ENCODE measurements at places on chromosomes 7 and 10.

- DNase-seq = peak; percentile 30
Measured at GRCh38 chr7:157476654-157477549, 140.1 kb downstream of the DNAJB6 start.

DNA sequence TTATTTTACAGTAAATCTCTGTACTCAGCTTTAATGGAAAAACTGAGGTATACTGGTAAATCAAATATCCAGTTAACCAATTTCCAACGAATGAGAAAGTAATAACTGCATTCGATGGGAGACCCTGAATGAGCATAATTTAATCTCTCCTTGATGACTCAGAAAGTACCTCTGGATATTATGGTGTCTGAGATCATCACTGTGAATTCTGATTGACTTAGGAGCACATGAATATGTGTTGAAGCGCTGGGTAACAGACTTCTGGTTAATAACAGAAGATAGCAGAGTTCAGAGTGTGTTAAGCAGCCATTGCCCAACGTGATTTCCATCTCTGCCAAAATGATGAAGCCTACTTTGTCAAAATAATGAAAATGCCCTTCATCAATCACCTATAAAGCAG lies 116.6 kb downstream of the NRP1 start:
- DNase-seq = no peak

GRCh38 chr7:14552060-14552459 lies 350.5 kb downstream of the DGKB start:
- DNase-seq = no peak

- DNase-seq = no peak
Measured at GRCh38 chr10:86211691-86212390, 154.8 kb downstream of the GRID1 start.

DNA sequence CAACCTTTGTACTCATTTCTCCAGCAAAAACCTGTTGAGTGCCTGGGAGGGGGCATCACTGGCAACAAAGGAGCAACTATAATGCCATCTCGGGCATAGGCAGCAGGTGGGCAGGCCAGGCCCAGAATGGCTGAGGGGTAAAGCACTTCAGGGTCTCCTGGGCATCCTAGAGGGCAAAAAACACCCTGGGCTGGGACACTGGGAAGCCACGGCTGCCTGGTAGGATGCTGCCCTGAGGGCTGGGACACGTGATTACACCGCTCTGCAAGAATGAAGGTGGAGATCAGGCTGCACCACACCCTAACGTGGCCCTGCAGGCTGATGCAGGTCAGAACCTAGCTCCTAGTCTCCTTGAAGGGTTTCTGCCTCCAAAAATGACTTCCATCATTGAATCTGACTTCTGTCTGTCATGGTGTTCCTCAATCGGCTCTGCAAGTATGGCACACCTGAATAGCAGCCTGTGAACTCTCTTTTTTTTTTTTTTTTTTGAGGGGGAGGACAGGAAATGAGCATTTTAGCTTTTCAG lies 4.5 kb upstream of the TRAPPC14 start:
- no peak for DNase-seq

- DNase-seq = peak; percentile 78
Measured at GRCh38 chr10:24360282-24361127, 151.6 kb downstream of the KIAA1217 start.

DNA sequence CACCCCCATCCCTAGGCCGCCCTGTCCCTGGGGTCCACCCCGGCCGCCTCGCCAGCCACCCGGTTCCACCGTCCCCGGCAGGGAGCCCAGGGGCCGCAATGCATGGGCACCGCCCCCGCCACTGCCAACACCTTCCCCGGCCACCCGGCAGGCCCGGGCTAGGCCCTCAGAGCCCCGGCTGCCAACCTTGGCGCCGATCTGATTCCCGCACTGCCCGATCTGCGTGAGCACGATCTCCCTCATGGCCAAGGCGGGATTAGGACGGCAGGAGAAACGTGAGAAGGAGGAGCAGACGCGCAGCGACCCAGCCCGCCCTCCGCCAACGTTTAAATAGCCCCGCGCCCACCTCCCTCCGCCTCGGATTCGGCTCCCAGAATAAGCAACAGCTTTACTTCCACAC lies at the start of gene TUBB8:
TUBB8 (minus strand) TSS at position 301 of the 400 bp plus-strand sequence; CDS start at position 243, 58 bp downstream.
- no peak for DNase-seq

GRCh38 chr10:117554241-117554814 lies 11.8 kb downstream of the EMX2 start:
- peak; percentile 63 for DNase-seq

DNA sequence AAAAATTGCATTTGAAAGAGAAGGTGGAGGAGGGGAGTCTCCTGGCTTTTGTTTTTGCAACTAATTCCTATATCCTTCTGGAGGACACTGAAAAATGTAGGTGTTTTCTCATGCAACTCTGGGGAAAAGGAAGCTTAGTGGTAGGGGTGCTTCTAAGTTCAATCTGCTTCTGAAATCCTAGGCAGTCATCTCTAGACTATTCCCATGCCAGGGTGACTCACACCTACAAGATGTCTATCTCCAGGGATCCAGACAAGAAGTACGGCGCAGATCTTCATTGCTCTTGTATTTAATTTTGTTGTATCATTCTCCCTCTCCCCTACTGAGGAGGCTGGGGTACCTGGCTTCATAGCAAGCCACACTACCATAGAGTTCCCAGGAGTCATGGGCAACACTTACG lies 258.8 kb downstream of the PHF14 start:
- DNase-seq = no peak

GRCh38 chr10:21449288-21449966 lies 76.1 kb downstream of the SKIDA1 start:
- no peak for DNase-seq
